ENCODE measurements at places on chromosomes 7 and 10. TPM values are rescaled to one million over a fixed set of nuclear protein-coding genes. Genes with fewer than 3 reads are reported as not detected.
A peak's percentile ranks its signal among the peaks of the same experiment; 100 is the strongest.

GRCh38 chr10:132897516-132898381 is 44.6 kb downstream of the CFAP46 start:
- H3K4me1 ChIP-seq: no peaks in the 10 kb centered on the region
- peaks cover 10% of the 10 kb centered on the region for H3K27me3 ChIP-seq
- H3K36me3 ChIP-seq: no peaks in the 10 kb centered on the region
- no peak overlapping the region for H3K4me3 ChIP-seq

GRCh38 chr10:125707541-125708468 is 11.7 kb upstream of the EDRF1 start:
- H3K27ac ChIP-seq: no peak overlapping the region
- H3K27me3 ChIP-seq: no peaks in the 10 kb centered on the region
- H3K4me1 ChIP-seq: no peaks in the 10 kb centered on the region
- H3K4me3 ChIP-seq: no peak overlapping the region
- no peaks in the 10 kb centered on the region for H3K36me3 ChIP-seq

DNA sequence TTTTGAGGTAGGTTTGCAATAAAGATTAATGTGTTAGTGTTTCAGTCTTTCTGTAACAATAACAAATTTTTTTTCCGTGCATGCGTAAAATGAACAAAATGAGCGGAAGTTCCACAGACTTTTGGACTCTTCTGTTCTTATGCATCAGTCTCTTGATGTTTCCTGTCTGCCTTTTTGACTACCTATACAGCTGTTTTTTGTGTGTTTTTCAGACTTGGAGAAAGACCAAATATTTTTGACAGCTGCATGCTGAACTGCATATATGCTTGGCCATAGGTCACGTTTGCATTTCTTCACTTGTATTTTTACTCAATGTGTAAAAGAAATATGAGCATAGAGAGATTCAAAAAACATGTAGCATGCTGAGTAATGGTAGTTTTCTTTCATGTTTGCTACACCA is 119.3 kb downstream of the BBS9 start:
- no peak overlapping the region for H3K27ac ChIP-seq
- no peaks in the 10 kb centered on the region for H3K4me1 ChIP-seq
- H3K4me3 ChIP-seq: no peak overlapping the region
- no peaks in the 10 kb centered on the region for H3K36me3 ChIP-seq

GRCh38 chr10:67519434-67519833 is 176.6 kb downstream of the CTNNA3 start:
- H3K4me3 ChIP-seq: no peak overlapping the region
- H3K27me3 ChIP-seq: no peaks in the 10 kb centered on the region
- no peaks in the 10 kb centered on the region for H3K36me3 ChIP-seq

- no peak overlapping the region for H3K27ac ChIP-seq
- H3K4me3 ChIP-seq: no peak overlapping the region
- H3K36me3 ChIP-seq: no peaks in the 10 kb centered on the region
- H3K4me1 ChIP-seq: no peaks in the 10 kb centered on the region
Measured at GRCh38 chr10:78648256-78648860, 420.4 kb upstream of the ZMIZ1 start.

DNA sequence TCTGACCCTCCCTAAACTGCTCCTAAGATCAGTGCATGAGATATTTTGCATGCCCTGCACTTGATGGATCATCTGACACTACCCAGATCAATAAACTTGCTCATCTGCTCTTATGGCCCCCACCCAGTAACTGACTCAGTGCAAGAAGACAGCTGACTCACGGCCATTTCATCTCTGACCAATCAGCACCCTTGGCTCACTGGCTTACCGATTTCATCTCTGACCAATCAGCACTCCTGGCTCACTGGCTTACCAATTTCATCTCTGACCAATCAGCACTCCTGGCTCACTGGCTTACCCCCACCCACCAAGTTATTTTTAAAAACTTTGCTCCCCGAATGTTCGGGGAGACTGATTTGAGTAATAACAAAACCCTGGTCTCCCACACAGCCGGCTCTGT is 37.2 kb upstream of the OPTN start:
- no peak for DNase-seq
- H3K36me3 ChIP-seq: no peaks in the 10 kb centered on the region
- no peaks in the 10 kb centered on the region for H3K27me3 ChIP-seq
- H3K27ac ChIP-seq: no peak overlapping the region
- no peaks in the 10 kb centered on the region for H3K4me1 ChIP-seq

- DNase-seq: no peak
- H3K27me3 ChIP-seq: peaks cover 14% of the 10 kb centered on the region
- H3K4me3 ChIP-seq: no peak overlapping the region
- no peaks in the 10 kb centered on the region for H3K4me1 ChIP-seq
Measured at GRCh38 chr7:3065724-3066143, 22.1 kb upstream of the CARD11 start.

DNA sequence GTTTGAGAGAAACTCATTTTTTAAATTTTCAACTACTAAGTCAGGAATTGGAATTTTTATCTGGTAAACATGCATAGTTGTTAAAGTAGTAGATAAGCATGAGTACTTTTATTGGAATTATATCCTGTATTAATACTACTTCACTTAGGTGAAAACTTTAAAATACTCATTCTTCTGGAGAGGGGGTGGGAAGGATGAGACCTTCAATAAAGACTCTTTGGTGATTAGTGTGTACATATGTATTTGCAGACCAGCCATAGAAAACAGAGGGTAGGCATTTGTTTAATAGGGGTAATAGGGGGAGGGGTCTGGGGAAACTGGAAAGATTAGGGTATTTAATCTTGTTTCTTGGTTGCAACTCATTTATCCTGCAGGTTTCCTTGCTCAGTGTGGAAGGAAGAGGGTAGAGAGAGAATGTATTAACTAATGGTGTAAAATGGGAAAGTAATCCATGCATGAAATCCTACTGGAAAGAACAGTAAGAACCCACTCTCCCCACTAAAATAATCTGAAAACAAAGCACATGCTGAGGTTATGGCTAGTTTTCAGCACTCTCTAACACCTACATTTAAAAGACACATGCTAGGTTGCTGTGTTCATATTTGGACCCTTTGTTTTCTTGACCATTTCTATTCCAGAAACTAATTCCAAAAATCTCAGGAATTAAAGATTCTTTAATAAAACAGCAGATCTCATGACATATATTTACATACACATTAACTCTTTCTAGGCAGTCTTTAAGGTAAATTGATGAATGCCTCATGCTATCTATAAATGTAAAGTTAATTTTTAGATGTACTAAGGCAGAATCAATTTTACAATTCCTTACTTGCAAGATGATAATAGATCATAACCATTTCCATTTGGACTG is 6.2 kb upstream of the IGF2BP3 start:
- H3K36me3 ChIP-seq: no peaks in the 10 kb centered on the region
- no peak overlapping the region for H3K27ac ChIP-seq
- no peak overlapping the region for H3K4me3 ChIP-seq
- no peak for DNase-seq

DNA sequence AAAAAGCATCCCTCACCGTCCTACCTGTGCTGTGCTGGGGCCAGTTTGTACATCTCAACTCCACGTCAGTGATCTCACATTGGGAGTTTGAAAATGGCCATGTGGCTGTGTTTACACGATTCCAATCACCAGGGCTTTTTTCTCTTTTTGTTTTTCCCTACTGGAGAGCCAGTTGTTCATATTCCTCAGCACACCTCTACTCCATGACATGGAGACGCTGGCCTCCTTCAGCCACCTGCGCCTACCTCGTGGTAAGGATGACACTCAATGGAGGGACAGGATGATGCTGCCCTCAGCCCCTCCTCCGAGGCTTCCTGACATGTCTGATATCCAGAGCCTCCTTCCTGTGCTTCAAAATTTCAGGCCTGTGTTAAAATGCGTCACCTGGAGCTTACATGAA is 10.3 kb downstream of the CLRN3 start:
- H3K4me3 ChIP-seq: no peak overlapping the region
- no peaks in the 10 kb centered on the region for H3K4me1 ChIP-seq
- no peaks in the 10 kb centered on the region for H3K36me3 ChIP-seq
- H3K27me3 ChIP-seq: no peaks in the 10 kb centered on the region

- no peaks in the 10 kb centered on the region for H3K36me3 ChIP-seq
- no peaks in the 10 kb centered on the region for H3K4me1 ChIP-seq
- H3K27ac ChIP-seq: no peak overlapping the region
- no peak overlapping the region for H3K4me3 ChIP-seq
- no peaks in the 10 kb centered on the region for H3K27me3 ChIP-seq
Measured at GRCh38 chr10:35716776-35717175, 74.7 kb upstream of the FZD8 start.

DNA sequence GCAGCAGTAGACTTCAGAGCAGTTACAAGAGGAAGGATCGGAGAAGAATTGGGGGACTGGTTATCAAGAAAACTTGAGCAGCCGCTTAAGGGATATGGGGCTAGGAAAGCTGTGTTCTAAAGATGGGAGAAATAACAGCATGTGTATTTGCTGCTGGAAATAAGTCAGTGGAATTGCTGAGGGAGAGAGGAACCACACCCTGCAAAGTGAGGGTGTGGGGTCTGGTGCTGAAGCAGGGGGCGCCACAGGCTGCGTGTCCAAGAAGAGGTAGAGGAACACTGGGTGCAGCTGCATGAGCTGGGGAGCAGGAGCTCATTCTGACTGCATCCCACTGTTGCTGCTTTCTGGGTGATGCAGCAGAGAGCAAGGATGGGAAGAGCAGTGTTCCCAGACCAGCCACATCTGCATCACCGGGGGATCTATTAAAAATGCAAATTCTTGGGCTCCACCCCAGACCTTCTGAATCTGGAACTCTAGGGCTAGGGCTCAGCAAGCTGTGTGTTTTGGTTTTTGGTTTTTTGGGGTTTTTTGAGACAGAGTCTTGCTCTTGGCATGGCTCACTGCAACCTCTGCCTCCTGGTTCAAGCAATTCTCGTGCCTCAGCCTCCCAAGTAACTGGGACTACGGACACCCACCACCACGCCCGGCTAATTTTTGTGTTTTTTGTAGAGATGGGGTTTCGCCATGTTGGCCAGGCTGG is 97.1 kb upstream of the DNAJB6 start:
- no peak overlapping the region for H3K27ac ChIP-seq
- no peaks in the 10 kb centered on the region for H3K4me1 ChIP-seq
- no peak overlapping the region for H3K4me3 ChIP-seq

DNA sequence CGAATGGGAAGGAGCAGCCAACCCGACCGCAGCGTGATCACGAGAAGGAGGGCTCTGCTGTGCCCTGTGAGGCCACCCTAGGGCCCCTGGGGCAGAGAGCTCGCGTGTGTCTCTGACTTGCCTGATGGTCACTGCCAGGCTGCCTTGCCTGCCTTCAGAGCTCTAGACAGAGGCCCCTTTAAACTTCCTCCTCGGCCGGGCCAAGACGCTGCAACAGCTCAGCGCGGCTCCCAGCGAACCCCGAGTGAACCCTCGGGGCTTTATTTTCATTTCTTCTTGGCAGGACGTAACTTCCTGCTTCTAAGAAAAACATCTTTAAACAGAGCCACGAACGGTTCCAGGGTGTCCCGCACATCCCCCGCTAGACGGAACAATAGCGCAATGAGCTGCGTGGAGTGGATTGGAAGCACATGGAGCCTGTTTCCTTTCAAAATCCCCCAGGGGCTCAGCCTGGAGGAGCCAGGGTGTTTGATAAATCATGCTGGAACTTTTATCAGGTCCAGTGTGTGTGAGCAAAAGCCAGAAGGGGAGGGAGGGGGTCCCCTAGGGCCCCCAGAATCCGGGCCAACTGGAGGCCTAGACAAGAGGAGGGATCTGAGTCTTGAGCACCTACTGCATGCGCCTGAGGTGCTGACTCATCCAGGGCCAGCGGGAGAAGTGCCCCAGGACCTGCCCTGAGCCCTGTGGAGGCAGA is 134.1 kb upstream of the GDF10 start:
- H3K36me3 ChIP-seq: no peaks in the 10 kb centered on the region
- no peaks in the 10 kb centered on the region for H3K27me3 ChIP-seq
- peak overlapping the region; percentile 87 for H3K27ac ChIP-seq

GRCh38 chr7:100540073-100540723 is 1.2 kb downstream of the AGFG2 start:
- no peaks in the 10 kb centered on the region for H3K27me3 ChIP-seq
- peaks cover 14% of the 10 kb centered on the region for H3K4me1 ChIP-seq
- H3K4me3 ChIP-seq: peak overlapping the region; percentile 65
- no peak overlapping the region for H3K27ac ChIP-seq
- H3K36me3 ChIP-seq: no peaks in the 10 kb centered on the region

- H3K4me1 ChIP-seq: no peaks in the 10 kb centered on the region
- no peak within 1 kb of the TSS for H3K27ac ChIP-seq
- no peaks in the 10 kb centered on the region for H3K36me3 ChIP-seq
Measured at GRCh38 chr10:14774797-14775196, at the start of gene FAM107B. FAM107B (minus strand) TSS chr10:14774897; CDS start chr10:14774663, 234 bp downstream.

GRCh38 chr10:73628405-73628804 is 12.9 kb downstream of the MYOZ1 start:
- DNase-seq: peak; percentile 3
- no peaks in the 10 kb centered on the region for H3K27me3 ChIP-seq
- H3K36me3 ChIP-seq: no peaks in the 10 kb centered on the region
- no peaks in the 10 kb centered on the region for H3K4me1 ChIP-seq
- H3K4me3 ChIP-seq: no peak overlapping the region
- no peak overlapping the region for H3K27ac ChIP-seq

- H3K27me3 ChIP-seq: no peaks in the 10 kb centered on the region
- DNase-seq: no peak
- H3K4me3 ChIP-seq: no peak overlapping the region
- H3K27ac ChIP-seq: no peak overlapping the region
Measured at GRCh38 chr7:148733496-148733895, 34.8 kb downstream of the CUL1 start.

The UNCX gene
- not detected for total RNA-seq

The HOXA9 gene
- total RNA-seq: 18.4 TPM

The CDK14 gene
- 16.3 TPM for total RNA-seq

The EN2 gene
- total RNA-seq: not detected

The CLDN3 gene
- total RNA-seq: 81.6 TPM

The OR2A12 gene
- total RNA-seq: not detected

The HERPUD2 gene
- 39.7 TPM for total RNA-seq

The TNS3 gene
- 78.1 TPM for total RNA-seq

The PIK3AP1 gene
- 9.8 TPM for total RNA-seq

The TRPV5 gene
- not detected for total RNA-seq

The LRRD1 gene
- total RNA-seq: not detected
